T-helper 9 cell (primary cell): ENCODE measurements at places on chromosomes 6 and 20.

- no peak for DNase-seq
These were observed 246.3 kb upstream of the RREB1 start for GRCh38 chr6:6861351-6861894.

GRCh38 chr20:48614593-48615274 is 213.1 kb downstream of the PREX1 start:
- no peak for DNase-seq

DNA sequence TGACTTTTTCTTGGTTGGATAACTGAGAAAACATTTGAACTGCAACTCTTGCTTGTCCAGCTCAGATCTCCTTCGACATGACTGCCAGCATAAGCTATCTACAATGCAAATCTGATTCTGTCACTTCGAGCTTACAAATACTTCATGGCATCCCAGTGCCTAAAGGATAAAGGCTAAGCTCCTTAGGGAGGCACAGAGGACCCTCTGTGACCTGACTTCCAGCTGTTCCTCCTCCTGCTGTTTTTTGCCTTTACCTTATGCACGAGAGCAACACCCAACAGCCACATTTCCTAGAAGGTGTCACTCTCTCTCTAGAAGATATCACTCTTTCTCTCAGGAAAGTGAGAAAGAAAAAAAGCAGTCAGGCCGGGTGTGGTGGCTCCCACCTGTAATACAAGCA is 23.4 kb downstream of the SLC17A5 start:
- DNase-seq, result no peak

GRCh38 chr6:72911463-72912155 is 289.7 kb downstream of the KCNQ5 start:
- no peak for DNase-seq

DNA sequence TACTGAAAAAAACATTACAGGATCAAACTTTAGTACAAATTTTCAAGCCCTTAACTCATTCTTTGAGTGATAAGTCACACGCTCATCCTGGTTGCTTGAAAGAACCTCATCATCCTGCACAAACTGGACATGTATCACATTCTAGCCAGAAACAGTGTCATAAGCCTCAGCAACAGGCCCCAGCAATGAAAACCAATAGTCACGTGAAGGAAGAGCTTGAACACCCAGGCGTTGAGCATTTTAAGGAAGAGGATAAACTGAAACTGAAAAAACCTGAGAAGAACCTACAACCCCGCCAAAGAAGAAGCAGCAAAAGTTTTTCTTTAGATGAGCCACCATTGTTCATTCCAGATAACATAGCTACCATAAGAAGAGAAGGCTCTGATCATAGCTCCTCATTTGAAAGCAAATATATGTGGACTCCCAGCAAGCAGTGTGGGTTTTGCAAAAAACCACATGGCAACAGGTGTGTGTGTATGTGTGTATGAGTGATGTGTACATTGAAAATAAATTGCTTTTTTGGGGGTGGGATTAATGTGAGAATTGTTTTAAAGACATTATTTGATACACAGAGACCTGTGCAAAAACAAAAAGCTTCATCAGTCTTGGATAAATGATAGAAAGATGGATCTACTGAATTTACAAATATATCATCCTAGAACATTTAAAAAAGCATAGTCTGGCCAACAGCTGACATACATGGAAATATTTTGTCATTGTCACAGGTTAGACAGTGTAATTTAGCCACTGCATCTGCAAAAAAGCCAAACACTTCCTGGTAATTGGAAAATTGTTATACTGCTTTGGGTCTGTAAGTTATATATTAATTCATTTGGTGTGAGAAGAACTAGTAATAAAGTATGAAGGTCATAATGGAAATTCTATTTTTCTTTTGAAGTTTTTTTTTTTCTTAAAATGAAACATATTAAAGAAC is 50.1 kb downstream of the PHF3 start:
- no peak for DNase-seq

DNA sequence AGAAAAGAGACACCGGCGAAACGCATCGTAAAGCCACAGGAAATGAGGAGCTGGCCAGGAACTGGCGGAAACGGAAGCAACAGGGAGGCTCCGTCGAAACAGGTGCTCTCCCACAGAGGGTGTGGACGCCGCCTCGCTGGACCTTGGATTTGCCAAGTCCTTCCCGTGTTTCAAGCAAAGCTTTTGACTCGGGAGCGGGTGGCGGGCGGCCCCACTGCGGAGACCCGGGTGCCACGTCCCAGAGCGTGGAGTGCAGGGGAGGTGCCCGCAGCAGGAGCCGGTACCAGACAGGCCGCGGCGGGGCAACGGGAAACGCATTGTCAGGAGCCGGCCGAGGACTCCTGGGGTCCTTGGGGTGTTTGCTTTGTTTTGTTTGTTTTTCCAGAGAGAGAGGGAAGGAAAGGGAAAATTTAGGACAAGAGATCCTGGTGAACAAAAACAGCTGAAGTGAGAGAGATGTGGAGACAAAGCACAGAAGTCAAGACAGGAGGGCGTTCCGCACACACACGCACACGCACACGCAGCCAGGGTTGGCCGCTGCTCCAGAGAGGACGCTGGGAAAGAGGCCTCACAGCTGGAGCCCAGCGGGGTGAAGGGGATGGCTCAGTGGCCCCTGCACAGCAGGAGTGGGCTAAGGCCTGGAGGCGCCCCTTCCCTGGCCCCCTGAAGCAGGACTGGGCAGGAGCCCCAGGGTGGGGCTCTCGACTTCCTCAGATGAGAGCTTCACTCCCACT is 50.9 kb upstream of the CHRNA4 start:
- DNase-seq, result no peak

GRCh38 chr20:61631751-61632150 is 379.7 kb downstream of the CDH4 start:
- DNase-seq, result no peak

DNA sequence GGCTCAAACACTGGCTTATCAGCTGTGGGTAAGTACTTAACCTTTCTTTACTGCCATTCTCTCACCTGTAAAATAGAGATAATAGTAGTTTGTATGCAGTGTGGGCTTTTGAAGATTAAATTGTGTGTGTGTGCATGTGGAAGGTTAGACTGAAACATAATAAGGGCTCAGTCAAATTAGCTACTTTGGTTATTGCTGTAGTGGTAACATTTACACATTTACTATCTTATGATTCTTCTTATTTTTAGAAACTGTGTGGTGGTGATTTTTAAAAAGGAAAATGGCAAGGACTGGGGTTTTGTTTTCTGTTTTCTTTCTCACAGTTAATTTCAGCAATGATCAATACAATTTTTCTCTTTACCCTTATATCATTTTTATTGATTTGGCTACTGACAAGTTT is 206.9 kb downstream of the NKAIN2 start:
- no peak for DNase-seq

DNA sequence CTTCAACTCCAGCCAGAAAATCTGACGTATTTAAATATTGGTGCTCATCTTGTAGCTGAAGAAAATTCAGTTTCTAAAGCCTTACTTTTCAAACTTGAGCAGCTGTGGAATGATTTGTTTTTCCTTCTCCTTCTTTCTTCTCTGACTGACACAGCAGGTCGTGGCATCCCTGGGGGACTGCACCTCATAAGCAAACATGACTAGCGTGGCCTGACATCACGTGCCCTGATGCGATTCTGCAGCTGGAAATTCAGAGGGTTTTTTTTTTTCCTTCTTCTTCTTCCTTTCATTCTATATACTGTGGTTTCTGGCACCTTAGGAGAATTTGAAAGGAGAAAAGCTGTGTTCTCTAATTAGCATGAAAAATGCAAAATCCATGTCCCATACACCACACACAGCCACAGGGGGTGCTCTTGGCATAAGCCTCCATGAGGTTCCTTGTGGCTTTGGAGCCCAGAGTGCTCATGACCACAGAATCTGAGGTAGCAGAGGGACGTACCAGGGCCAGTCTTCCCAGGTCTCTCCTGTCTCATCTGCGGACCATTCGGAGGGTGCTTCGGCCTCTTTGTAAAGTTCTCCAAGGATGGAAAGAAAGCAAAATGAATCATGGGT is 258.5 kb upstream of the CDH4 start:
- no peak for DNase-seq

GRCh38 chr20:35617397-35618262 is 2.0 kb downstream of the SPAG4 start:
- peak; percentile 17 for DNase-seq

GRCh38 chr6:37304766-37305165 is 46.8 kb upstream of the TMEM217 start:
- DNase-seq, result no peak

DNA sequence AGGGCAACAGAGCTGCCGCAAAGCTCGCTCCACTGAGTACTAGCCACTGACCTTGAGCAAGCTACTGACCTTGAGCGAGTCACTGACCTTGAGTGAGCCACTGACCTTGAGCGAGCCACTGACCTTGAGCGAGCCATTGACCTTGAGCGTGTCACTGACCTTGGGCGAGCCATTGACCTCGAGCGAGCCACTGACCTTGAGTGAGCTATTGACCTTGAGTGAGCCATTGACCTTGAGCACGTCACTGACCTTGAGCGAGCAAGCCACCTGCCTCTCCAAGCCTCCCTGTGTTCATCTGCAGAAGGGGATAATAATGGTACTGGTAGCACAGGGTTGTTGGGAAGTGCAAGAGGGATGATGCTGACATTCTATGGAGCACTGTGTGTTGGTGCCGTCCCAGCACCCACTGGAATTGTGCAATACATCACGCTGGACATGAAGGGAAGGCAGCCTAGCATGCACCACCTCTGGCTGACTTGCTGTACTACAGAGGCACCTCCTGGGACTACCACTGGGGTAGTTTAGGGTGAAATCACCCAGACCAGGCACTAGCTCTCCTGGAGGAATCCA is 60.2 kb downstream of the CTCFL start:
- DNase-seq, result no peak

- no peak for DNase-seq
These were observed 51.5 kb upstream of the MTHFD1L start for GRCh38 chr6:150813993-150814359.

DNA sequence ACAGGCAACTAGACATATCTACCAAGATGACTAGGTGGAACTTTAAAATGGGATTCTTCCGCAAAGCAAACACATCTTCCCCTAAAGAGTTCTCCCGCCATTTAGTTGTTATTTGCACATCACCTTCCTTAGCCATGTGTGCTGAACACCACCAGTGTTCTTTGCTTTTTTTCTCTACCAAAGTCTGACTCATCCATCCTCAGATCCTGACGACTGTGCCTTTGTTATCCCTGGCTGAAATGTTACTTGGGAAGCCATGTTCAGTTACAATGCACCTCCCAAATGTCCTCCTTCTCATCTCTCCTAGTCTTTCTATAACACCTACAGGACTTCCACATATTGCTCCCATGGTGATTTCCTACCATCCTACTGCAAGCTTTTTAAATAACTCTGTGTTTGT is 593.5 kb upstream of the ARID1B start:
- DNase-seq, result no peak

GRCh38 chr6:89999945-90000825 is 105.9 kb downstream of the GJA10 start:
- no peak for DNase-seq

DNA sequence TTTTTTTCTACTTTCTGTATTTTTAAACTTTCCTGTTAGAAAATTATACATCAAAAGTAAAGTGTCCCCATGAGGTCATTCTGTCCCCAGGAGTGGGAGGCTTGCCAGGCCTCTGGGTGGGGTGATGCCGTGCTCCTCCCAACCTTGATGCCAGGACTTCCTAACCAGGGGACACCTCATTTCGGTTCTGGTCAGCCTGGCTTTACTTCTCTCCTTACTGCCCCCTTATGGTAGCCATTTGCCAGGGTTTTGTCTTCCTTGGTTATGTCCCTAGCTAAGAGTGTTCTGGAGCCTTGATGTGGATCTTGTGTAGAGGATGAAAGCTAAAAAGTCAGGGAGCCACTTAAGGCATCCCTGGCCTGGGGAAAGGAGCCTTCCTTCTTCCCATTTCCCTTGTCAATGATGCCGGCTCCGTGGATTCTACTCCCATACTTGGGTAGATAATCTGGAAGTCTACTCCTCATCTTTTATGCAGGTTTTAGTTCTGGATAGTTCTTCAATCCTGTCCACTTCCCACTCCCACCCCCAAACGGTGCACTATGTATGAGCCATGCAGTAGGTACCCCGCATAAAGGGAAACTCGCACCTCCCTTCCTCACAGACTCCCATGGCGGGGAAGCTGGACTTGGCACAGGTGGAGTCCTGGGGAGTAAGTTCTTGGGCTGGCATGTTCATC is 164.1 kb upstream of the SALL4 start:
- DNase-seq, result no peak

- DNase-seq, result no peak
These were observed 46.1 kb downstream of the MYO6 start for GRCh38 chr6:75794954-75795739.

- no peak for DNase-seq
These were observed 20.4 kb downstream of the ZUP1 start for GRCh38 chr6:116648156-116648555.

DNA sequence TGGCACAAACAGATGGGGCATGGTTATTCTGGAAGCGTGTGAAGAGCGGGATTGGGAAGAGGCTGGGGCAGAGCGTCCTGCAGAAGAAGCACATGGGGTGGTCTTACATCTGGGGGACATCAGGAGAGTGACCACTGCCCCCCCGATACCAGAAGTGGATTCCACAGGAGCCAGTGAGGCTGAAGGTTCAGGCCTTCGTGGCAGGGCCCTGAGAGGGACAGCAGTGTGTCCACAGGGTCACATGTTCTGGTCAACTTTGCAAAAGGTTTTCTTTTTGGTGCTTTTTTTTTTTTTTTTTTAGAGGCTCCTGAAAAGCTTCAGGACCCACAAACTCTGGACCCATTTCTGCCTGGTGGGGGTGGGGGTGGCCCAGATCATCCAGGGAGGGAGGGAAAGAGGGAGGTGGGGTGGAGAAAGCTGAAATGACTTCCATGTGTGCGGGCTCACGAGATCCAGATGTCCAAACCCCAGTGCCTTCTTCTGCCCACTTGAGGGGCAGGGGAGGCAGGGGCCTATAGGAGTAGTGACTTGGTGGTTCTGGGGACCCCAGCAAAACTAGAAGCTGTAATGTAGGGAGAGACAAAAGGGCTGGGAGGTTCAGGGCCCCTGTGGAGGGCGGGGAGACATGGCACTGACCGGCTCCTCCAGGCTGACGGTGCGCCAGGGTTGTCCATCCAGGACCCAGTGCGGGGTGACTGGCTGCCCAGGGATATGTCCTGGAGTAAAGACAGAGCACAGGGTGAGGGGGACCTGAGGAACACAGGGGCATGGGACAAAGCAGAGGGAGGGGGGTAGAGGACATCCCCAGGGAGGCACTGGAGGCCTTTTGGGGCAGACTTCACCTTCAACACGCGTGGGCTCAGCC is 2.7 kb downstream of the ADAM33 start:
- DNase-seq, result no peak

DNA sequence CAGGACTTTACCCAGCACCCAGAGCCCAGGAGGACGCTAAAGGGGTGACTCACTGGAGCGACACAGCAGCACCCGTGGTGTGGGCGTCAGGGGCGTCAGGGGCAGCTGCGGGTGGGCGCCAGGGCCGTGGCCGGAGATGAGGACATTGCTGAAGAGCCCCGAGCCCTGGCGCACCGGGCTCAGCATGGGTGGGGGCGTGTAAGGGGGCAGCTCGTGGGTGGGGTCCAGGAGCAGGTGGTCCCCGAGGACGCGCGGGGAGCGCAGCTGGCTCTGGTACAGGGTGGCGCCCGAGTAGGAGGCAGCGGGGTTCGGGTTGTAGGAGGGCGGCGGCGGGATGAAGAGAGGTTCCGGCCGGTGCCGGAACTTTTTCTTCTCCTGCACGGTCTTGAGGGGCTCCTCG is 41.6 kb upstream of the MRPS10 start:
- DNase-seq, result no peak
